Type B pancreatic cell (in vitro differentiated cells): ENCODE measurements at places on chromosomes 2 and 18.

DNA sequence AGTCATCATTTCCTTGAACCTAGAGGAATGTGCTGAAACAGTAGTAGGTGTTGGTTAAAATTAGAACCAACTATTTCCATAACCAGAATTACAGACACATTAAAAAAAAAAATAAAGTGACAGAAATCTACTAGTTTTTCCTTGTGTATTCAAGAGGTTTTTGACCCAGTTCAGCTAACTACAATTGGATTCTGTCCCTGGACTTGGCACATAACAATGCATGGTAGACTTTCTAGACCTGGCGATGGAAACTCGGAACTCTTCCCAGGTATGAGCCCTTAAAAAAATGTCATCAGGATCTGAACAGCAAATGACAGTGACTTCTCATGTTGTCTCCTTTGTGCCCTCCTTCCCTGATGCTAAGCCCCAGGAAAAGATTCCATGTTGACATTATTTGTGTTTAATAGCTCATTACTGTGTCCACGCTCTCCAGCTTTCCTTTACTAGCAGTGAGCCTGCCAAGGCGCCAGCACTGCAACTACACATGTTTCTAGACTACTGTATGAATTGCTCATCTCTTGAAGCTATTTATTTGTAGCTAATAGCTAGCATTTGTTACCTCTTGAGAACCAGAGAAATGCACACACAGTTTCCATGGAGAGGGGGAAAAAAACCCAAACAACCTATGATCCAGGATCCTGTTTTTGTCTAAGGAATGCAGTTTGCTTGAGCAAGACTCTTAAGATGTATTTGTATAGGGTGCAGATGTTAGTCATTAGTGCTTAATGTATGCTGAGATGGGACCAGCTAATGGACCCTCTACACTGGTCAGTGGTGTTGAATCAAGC, 148.5 kb downstream of the FMNL2 start:
- DNase-seq, result no peak

- no peak for DNase-seq
Measured at GRCh38 chr2:185128996-185129395, 530.7 kb downstream of the ZNF804A start.

DNA sequence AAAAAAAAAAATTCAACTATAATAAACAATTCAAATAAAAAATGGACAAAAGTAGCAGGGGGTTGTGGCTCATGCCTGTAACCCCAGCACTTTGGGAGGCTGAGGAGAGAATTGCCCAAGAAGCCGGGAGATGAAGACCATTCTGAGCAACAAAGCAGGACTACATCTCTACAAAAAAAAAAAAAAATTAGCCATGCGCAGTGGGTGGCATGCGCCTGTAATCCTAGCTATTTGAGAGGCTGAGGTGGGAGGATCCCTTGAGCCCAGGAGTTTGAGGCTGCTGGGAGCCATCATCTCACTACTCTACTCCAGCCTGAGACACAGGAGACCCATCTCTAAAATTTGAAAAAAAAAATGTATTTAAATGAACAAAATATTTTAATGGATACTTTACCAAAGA, 4.4 kb upstream of the CACNB4 start:
- DNase-seq, result no peak

DNA sequence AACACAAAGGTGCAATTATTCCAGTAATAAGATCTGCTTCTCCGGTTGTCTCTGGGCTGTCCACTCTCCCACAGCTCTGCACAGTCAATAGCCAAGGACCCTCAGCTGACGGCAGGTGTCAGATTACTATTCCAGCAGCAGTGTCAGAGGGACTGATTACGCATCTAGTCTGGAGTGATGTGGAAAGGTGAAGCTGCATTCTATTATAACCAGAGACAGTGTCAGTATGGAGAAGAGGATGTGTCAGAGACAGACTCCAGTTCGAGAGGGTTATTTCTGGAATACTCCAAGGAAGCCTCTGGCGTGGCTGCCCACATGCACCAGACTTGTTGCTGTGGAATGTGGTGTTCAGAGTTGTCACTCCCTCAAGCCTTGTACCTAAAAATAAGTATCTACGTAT, 163.6 kb upstream of the TMEM200C start:
- DNase-seq, result no peak

DNA sequence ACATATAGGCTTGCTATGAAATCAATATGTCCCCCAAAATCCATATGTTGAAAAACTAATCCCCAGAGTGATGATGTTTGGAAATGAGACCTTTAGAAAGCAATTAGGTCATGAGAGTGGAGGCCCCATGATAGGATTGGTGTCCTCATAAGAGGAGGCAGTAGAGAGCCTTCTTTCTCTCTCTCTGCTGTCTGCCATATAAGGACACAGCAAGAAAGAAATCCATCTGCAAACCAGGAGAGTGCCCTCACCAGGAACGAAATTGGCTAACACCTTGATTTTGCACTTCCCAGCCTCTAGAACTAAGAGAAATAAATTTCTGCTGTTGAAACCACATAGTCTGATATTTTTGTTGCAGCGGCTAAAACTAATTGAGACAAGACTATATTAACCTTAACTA, 89.5 kb downstream of the NBAS start:
- no peak for DNase-seq

DNA sequence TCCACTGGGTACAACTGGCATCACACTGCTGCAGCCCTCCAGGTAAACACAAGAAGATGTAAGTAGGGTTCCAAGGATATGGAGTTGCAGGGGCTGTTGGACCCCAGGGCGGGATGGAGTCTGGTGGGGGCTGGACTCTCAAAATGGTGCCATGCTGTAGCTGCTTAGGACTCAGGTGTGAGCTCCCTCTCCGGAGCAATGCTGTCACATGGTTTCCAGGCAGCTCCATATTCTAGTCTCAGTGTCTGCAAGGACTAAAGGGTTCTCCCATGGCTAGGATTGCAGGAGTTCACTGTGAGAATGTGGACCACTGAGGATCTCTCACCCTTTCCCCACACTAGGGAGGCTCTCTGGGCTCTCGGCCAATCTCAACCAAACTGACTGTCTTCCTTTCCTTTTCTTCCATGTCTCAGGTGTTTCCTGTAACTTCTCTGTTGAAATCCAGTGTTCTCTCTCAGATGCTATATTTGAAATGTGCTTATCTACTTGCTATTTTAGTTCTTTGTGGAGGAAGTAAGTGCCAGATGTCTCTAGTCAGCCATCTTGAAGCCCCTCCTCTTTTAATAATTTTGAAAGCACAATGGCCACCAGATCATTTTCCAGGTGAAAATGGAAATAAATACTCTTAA, 57.6 kb downstream of the CCNT2 start:
- no peak for DNase-seq

GRCh38 chr2:61993422-61994024, 88.0 kb downstream of the COMMD1 start:
- DNase-seq, result no peak
